ENCODE measurements at places on chromosomes 4 and X. TPM values are rescaled to one million over a fixed set of nuclear protein-coding genes. Genes with fewer than 3 reads are reported as not detected.

DNA sequence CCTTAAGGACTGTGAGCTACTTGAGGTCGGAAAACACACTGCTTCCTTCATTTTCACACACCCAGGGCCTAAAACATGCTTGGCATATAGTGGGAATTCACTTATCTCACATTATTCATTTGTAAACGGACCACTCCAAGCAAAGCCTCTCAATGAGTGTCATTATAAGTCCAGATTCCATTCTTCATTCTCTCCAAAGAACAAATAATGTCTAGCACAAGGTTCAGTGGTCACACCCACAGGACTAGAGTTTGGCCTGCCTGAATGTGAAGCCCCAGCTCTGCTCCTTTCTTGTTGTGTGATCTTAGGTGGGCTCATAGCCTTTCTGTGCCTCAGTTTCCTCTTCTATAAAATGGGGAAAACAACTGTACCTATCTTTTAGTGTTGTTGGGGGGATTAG is 119.6 kb upstream of the NDP start:
- no peak overlapping the region for H3K4me3 ChIP-seq
- no peaks in the 10 kb centered on the region for H3K27me3 ChIP-seq
- H3K36me3 ChIP-seq = no peaks in the 10 kb centered on the region
- H3K27ac ChIP-seq = no peak overlapping the region
- no peaks in the 10 kb centered on the region for H3K4me1 ChIP-seq

DNA sequence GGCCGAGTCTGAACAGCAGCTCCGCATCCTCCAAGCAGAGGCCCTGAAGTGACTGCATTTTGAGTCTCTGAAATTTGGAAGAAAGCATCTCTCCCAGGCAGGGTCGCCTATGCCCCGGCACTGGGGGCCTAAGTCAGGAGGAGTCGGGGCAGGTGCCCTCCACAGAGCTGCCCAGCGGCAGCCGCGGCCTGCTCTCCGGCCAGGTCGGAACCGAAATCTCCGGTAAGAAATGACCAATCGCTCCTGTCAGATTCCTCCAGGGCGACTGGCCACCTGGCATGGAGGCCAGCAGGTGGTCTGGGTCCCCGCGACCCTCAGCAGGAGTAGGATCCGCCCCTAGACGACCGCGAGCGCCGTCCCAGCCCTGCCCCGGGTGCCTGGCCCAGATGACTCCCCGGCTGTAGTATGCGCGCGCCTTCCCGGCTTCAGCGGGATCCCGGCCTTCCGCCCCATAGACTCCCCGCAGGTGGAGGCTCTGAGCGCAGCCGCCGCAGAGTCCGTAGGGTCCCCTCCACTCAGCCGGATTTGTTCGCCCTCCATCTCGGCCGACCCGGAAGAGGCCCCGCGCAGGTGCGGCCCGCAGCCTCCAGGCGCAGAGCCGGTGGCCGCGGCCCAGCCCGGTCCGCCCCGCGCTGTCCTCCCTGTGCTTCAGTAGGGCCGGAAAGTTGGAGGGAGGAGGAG is 1.5 kb downstream of the NKX1-1 start:
- H3K4me1 ChIP-seq = no peaks in the 10 kb centered on the region
- DNase-seq = no peak
- no peak overlapping the region for H3K4me3 ChIP-seq

The RAB41 gene
- not detected for polyA plus RNA-seq

The IL21 gene
- polyA plus RNA-seq = not detected

DNA sequence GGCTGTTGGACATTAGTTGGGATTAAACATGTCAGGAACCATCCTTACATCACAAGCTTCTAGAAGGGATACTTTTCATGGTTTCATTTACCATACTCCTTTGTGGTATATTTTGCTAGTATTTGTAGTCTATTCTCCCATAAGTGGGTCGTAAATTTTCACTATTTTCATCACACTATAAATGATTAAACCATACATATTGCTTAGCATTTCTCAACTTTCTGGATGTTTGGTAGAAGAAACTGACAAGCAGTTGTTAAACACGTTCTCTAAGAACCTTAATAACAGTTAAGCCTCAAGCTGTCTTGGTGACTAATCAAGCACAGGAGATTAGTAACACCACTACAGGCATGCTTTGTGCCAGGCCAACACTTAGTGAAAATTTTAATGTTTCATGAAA is 375.5 kb downstream of the NAF1 start:
- DNase-seq = no peak
- no peaks in the 10 kb centered on the region for H3K4me1 ChIP-seq
- no peak overlapping the region for H3K27ac ChIP-seq
- no peaks in the 10 kb centered on the region for H3K36me3 ChIP-seq
- H3K4me3 ChIP-seq = no peak overlapping the region
- H3K27me3 ChIP-seq = no peaks in the 10 kb centered on the region

DNA sequence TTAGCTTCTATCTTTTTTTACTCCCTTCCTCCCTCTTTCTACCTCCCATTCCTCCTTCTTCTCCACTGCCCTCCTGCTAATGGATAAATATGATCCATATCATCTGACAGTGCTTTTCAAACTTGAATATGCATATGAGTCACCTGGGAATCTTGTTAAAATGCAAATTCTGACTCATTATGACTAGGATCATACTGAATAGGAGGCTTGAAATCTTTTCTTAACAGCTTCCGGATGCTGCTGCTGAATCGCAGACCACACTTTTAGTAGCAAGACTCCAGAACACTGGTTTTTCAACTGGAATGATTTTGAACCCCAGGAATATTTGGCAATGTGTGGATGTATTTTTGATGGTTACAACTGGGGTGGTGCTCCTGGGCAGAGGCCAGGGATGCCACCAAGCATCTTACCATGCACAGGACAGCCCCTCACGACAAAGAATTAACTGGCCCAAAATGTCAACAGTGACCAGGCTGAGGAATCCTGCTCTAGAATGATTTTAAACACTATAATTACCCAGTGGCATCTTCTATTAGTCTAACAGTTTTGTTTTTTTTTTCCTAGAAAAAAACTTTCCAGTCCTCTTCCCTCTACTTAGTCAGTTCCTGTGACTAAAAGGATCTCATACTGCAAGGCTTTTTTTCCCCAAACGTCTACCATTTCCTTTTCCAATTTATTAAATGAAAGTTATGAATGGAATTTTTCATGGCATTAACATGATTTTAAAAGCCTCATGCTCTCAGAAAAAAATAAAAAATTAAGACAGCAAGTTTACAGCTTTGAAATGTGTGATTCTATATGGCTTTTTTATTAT is 10.6 kb upstream of the PYURF start:
- no peak overlapping the region for H3K4me3 ChIP-seq
- peak overlapping the region; percentile 99 for H3K27ac ChIP-seq
- peaks cover 40% of the 10 kb centered on the region for H3K4me1 ChIP-seq
- H3K36me3 ChIP-seq = no peaks in the 10 kb centered on the region
- H3K27me3 ChIP-seq = no peaks in the 10 kb centered on the region
- DNase-seq = peak; percentile 62

DNA sequence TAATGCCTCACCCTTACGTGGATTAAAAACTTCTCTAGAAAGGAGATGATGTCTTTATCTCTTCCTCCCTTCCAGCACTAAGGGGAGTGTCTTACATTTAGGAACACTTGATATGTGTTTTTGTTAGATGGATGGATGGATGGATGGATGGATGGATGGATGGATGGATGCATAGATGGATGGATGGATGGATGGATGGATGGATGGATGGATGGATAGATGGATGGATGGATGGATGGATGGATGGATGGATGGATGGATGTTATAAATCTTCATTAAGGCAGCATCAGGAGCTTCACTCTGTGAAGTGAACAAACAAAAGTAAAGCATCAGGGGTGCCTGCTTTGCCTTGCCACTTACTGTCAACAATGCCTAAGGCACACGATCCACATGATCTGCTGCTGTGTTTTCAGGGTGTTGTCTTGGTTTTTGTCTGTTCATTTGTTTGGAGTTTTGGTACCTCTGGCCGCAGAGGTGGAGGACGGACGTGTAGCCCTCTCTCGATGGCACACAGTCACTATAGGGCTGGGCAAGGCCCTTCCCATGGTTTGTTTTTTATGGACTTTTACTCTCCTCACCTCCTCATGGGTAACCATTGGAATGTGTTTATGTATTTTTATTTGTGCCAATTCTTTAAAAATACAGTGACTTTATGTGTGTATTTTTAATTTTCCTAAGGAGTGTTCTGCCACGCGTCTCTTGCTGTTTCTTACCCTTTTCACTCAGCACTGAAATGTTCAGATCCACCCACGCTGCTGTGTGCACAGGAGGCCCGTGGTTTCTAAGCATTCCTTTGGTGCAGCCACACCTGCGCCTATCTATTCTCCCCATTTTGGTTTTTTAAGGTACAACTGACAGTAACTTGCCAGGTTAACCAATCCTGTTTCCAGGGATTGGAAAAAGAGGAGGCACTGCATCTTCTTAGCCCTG is 91.8 kb upstream of the ENPP6 start:
- no peak overlapping the region for H3K27ac ChIP-seq
- H3K27me3 ChIP-seq = no peaks in the 10 kb centered on the region
- H3K4me3 ChIP-seq = no peak overlapping the region
- DNase-seq = no peak
- no peaks in the 10 kb centered on the region for H3K4me1 ChIP-seq

- no peak for DNase-seq
- H3K36me3 ChIP-seq = no peaks in the 10 kb centered on the region
- H3K27ac ChIP-seq = no peak overlapping the region
- H3K27me3 ChIP-seq = no peaks in the 10 kb centered on the region
- peaks cover 5% of the 10 kb centered on the region for H3K4me1 ChIP-seq
Measured at GRCh38 chrX:53445977-53446376, 11.8 kb upstream of the HSD17B10 start.

GRCh38 chr4:86334020-86334750 is 25.7 kb downstream of the MAPK10 start:
- no peaks in the 10 kb centered on the region for H3K36me3 ChIP-seq
- H3K4me3 ChIP-seq = no peak overlapping the region
- peaks cover 15% of the 10 kb centered on the region for H3K4me1 ChIP-seq
- no peaks in the 10 kb centered on the region for H3K27me3 ChIP-seq
- DNase-seq = no peak

Data from keratinocyte (primary cell).